ENCODE measurements at places on chromosomes 12 and 14. TPM values are rescaled to one million over a fixed set of nuclear protein-coding genes. Genes with fewer than 3 reads are reported as not detected.

The PTPN6 gene
- total RNA-seq, result 0.29 TPM

The RAB5B gene
- total RNA-seq, result 76.2 TPM

The MIS18BP1 gene
- 26.7 TPM for total RNA-seq

The PRKAG1 gene
- 56.5 TPM for total RNA-seq

The CLEC7A gene
- 0.41 TPM for total RNA-seq

The HCAR2 gene
- total RNA-seq, result not detected

The DPF3 gene
- 6.2 TPM for total RNA-seq

The MYO1H gene
- total RNA-seq, result not detected

The CDKN3 gene
- total RNA-seq, result 6.0 TPM

The EFCAB11 gene
- 5.7 TPM for total RNA-seq

The PPP4R4 gene
- 0.58 TPM for total RNA-seq

The TAPBPL gene
- 32.8 TPM for total RNA-seq

The LUM gene
- 0.73 TPM for total RNA-seq

The KLHDC1 gene
- 1.3 TPM for total RNA-seq

The LTB4R2 gene
- total RNA-seq, result 8.4 TPM

The PPM1H gene
- total RNA-seq, result 7.2 TPM

The BAZ2A gene
- 112 TPM for total RNA-seq

The RPL10L gene
- total RNA-seq, result not detected

The SVOP gene
- total RNA-seq, result not detected

The ANKRD52 gene
- 55.6 TPM for total RNA-seq

The PLEKHD1 gene
- total RNA-seq, result not detected

The RARG gene
- 16.7 TPM for total RNA-seq

The KRT3 gene
- not detected for total RNA-seq

The TSPAN8 gene
- total RNA-seq, result not detected

The GALNT6 gene
- total RNA-seq, result 102 TPM

The KRT85 gene
- total RNA-seq, result not detected

The AMDHD1 gene
- not detected for total RNA-seq

The CIDEB gene
- total RNA-seq, result 2.0 TPM

The SMOC1 gene
- not detected for total RNA-seq

The STON2 gene
- 3.4 TPM for total RNA-seq

The BMAL2 gene
- total RNA-seq, result 30.1 TPM

The RD3L gene
- total RNA-seq, result not detected

The TRHDE gene
- total RNA-seq, result 1.5 TPM

The HOXC11 gene
- total RNA-seq, result 0.23 TPM

The OASL gene
- 2.4 TPM for total RNA-seq

The MGP gene
- total RNA-seq, result 9.1 TPM

The GPR84 gene
- not detected for total RNA-seq

All from glomerular endothelial cell (primary cell).